ENCODE measurements at places on chromosomes 6 and 20.

- no peak for DNase-seq
Observed at GRCh38 chr6:21277601-21278374, 315.8 kb upstream of the SOX4 start.

- no peak for DNase-seq
Observed at GRCh38 chr20:51767867-51768758, at the start of gene ATP9A. TSS of gene ATP9A (minus strand) at chr20:51768390. CDS start at chr20:51768369, 21 bp downstream.

DNA sequence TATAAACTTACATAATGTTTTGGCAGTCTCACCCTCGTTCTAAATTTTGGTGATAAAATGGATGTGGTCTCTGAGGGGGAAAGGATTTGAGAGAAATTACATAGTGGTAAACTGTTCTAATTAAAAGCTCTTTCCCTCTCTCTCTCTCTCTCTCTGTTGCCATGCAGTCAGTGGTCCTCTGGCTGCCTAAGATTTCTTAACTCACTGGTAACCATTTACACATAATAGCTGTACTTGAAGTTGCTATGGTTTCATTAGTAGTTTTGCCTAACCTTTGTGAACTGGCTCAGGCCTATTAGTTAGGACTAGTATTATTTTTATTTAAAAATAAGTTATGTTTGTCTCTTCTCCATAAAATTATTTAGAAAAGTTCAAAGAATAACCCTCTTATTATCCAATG lies 42.0 kb downstream of the MAPK14 start:
- DNase-seq: no peak

GRCh38 chr20:8094850-8095249 lies 37.2 kb upstream of the PLCB1 start:
- DNase-seq: no peak

GRCh38 chr6:14108571-14109410 lies 8.8 kb upstream of the CD83 start:
- DNase-seq: no peak

GRCh38 chr6:78561015-78561414 lies 306.3 kb upstream of the IRAK1BP1 start:
- DNase-seq: no peak

DNA sequence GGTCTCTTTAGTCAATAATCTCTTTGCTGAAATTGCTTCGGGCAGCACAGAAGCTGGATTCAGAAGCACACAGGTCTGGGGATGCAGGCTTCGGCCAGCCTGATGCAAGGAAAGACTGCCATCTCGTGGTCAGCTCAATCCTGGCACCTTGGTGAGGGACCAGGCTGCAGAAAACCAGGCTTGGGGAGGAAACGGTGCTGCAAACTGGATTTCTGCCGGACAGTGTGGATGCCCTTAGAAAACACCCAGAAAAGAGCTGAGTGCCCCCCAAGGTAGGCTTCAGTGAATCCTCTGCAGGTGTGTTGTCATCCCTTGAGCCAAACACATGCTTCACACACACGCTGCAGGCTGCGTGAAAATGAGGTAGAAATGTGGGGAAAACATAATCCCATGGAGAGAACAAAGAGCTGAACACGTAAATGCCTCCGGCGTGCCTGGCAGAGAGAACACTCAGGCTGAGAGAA lies 89.8 kb upstream of the PAX1 start:
- peak; percentile 1 for DNase-seq

GRCh38 chr6:168514216-168514615 lies 73.2 kb downstream of the SMOC2 start:
- no peak for DNase-seq

GRCh38 chr6:37305841-37306425 lies 47.9 kb upstream of the RNF8 start:
- DNase-seq: no peak

DNA sequence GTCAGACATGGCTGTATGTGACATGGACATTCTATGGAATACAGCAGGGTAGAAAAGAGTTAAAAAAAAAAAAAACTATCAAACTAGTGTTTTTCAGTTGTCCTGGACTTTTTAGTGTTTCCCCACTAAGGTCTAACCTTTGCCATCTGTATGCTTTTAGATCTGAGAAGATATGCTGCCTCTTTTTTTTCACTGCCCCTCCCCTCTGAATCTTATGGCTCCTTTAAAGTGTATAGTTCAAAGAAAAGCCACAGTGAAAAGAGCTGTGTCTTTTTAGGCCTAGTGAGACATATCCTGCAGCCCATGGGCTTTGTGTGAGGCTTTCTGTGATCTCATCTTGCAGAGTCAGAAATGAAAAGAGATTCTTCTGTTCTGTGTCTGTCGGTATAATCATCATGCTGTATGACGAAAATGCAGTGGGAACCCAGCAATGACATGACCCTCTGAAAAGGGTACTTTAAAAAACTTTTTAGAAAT lies 29.3 kb downstream of the ADGRG6 start:
- DNase-seq: no peak

DNA sequence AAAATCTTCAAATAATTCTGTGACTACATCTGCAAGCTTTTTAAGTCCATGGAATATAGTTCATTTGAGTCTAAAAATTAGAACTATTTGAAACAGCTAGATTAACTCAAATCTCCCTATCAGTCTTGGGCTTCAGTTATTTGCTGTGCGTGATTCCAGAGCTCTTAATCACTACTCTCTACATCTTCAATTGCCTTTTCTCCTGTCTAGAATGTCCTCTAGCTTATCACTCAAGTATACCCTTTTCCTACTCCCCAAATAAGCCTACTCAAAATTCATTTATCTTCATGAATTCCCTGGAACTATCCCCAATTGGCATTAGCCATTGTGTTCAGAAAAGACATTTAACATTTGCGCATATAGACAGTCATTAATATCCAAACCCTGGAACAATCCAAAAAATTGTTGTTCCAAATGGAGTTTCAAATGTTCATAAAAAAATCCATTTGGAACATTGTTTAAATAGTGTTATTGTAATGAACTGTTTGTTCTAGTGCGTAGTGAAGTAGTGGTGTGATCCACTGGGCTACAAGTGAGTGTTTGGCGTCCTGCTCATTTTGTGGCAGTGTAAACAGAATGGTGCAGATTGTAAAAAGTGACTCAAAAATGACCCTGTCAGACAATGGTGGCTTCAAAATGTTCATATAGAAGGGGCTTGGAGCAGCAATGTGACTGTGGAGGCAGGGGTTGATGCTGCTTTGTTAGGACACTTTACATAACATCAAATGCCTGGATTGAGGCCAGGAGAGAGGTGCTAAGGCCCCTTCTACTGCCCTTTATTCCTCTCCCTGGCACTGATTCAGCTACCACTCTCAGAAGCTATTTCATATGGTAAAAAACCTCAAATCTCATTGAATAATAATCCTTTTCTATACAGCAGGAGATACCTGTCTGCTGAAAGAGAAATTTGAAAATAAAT lies 122.3 kb downstream of the KIF6 start:
- no peak for DNase-seq

- no peak for DNase-seq
Observed at GRCh38 chr6:128025478-128025877, 124.6 kb upstream of the THEMIS start.

DNA sequence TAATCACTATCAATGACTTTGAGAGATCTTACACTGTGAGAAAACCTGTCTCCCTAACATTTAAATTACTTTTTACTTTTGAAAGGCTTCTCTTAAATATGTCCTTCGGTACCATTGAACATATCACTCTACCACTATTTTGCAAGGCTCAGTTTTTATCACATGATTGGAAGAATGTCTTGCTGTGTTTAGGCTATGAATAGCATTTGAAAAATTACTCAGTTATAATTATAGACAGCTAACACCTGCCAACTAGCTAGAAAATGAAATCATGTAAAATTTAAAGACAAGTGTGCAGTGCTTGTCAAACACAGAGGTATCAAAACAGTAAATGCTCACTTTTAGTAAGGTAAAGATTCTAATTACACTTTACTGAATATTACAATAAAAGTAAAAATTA lies 11.0 kb downstream of the SESN1 start:
- no peak for DNase-seq

- no peak for DNase-seq
Observed at GRCh38 chr20:41275301-41275731, 42.2 kb downstream of the ZHX3 start.

DNA sequence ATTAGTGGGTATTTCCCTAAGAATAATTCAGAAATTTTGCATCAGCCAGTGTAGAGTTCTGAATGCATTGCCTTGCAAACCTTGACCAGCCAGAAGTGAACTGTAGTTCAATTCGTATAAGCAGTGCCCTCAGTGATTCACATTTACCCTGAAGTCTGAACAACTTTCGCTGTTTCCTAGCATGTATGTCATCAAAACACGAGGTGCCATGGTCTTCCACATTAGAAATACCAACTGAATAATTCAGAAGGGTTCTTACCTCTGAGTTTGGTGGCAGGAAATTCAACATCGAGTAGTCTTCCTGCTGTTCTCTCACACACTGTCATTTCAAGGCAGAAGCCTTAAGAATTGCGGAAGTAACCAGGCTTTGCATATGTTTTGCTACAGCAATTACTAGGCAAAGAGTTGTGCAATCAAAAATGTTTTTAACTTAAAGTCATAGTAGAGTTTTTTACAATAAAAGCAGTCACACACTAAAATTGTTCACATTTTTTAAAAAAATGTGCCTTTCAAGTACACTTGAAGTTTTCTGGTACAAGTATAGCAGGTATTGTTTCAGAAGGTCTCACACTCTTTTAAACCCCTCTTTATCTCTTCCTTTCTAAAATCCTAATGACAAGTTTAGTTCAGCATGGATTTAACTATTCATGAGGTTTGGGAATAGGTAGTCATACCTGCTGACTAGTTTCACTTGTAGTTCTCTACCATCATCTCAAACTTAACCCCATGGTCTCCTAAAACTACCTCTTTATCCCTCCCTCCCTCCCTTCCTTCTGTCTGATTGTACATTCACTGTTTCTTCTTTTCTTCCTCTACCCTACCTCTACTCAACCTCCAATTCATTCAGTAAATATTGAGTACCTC lies 118.3 kb downstream of the STXBP5 start:
- no peak for DNase-seq

- DNase-seq: no peak
Observed at GRCh38 chr6:108838101-108838717, 10.0 kb upstream of the ARMC2 start.

- DNase-seq: no peak
Observed at GRCh38 chr6:113565306-113565705, 291.8 kb upstream of the MARCKS start.

DNA sequence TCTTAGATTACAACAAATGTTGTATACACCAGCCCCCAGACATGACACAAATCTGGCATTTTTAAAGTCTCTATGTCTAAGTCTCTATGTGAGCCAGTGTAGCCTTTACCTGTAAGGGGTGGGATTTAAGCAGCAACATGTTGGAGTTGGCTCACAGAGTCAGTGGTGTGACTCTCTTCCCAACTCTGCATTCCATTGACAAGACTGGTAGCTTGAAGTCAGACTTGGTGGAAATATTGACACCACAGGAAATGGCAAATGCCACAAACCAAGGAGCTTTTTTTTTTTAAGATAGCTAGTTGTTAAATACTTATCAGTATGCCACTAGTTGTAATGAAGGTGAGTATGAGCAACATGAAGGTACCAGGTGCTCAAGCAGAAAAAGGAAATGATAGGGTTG lies 103.1 kb upstream of the SMLR1 start:
- no peak for DNase-seq

GRCh38 chr6:170439366-170440361 lies 113.4 kb downstream of the PSMB1 start:
- no peak for DNase-seq

GRCh38 chr6:117473401-117473800 lies 9.1 kb upstream of the DCBLD1 start:
- DNase-seq: no peak

GRCh38 chr6:101268541-101268940 lies 125.0 kb upstream of the GRIK2 start:
- no peak for DNase-seq

- no peak for DNase-seq
Observed at GRCh38 chr20:47466213-47466612, 35.5 kb upstream of the NCOA3 start.

- DNase-seq: no peak
Observed at GRCh38 chr20:42531508-42531961, 658.2 kb downstream of the PTPRT start.

DNA sequence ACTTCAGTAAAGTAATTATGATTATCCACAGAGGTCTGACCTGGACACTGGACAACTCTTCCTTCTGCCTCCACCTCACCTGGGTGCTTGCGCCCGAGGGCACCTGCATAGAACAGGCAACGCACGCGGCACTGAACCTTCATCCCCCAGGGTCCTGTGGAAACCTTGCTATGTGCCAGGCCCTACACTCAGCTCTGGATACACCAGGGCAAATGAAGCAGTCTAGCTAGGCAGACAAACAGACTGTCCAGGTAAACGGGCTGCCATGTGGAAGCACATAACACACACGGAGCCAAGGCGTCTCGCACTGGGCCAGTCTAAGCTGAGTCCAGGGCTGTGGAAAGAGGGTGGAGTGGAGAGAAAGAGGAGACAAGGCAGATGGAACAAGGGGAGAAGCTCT lies 109.3 kb upstream of the AFDN start:
- DNase-seq: no peak

DNA sequence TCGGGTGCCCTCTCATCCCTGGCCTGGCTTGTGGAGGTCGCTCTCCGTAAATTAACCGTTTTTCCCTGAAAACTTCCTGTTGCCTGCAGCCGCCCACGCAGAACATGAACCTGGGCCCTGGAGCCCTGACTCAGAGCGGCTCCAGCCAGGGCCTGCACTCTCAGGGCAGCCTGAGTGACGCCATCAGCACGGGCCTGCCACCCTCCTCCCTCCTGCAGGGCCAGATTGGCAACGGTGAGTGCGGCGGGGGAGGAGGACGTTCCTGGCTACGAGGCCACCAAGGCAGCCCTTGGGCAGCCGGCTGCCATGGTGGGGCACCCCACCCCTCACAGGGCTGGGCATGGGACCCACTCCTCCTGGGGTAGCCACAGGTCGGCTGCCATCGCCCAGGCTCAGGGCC lies 17.8 kb downstream of the SS18L1 start:
- DNase-seq: no peak

DNA sequence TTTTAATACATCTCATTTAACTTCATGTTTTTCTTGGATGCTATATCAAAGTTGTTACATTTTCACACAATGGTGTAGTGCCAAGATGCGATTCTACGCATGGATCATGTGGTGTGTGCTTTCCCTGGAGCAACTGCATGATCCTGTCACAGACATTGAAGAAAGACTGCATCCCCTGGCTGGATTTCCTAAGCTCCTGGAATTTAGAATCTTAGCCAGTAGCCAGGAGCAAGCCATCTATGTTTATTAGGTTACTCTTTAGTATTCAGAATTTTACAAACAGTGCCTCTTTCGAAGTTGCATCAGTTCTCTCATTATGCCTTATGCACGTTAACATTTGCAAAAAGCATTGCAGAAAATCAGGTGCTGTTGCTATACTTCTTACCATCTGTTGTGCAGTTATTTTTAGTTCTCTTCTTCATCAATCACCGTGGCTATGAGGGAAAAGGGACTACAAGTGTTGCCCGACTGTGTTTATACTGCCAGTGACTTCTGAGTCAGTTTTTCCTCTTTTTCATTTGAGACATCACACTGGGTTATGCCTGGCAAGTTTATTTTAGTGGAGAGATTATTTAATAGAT lies 584.2 kb downstream of the BCKDHB start:
- DNase-seq: no peak

DNA sequence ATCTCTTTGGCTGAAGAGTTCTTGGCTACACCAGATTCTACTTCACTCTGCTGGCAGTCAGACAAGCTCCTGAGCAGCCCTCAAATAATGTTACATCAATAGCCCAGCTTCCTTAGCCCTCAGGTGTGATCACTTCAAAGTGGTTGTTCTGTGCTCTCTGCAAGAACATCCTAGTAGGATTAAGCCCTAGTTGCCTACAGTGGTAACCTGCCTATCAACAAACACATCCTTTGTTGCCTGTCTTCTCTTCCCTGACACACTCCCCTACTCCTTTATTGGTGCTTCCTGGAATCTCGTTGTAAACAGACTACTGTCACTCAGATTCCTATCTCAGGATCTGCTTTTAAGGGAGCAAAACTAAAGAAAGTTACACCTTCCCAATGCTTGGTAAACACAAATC lies 45.1 kb upstream of the TASP1 start:
- no peak for DNase-seq

Data from stimulated activated CD8-positive, alpha-beta memory T cell treated with anti-CD3 and anti-CD28 coated beads, Interleukin-4, amount 100 ng/mL, for 4 hours (primary cell).